ENCODE measurements at places on chromosomes 7 and 10.

GRCh38 chr10:91380873-91381256, 29.3 kb upstream of the HECTD2 start:
- DNase-seq: no peak

- no peak for DNase-seq
These were observed 359.8 kb downstream of the PCDH15 start for GRCh38 chr10:54441275-54441674.

DNA sequence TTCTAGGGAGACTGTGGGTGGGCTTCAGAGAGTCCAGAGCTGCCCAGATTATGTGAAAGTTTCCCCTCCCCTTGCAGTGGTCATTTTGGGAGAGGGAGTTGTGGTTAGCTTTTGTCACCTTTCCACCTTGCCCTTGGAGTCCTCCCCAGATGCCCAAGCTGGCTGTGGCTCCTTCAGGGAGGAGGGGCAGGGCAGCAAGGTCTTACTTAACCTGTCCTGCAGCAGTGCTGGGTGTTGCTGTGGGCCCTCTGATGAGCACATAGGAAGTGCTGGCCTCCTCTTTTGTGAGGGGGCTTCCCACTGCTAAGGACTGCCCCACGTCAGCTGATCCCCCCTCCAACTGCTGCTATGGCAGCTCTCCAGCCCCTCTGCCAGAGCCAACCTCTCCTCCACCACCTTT, 17.6 kb upstream of the AQP1 start:
- DNase-seq: no peak

DNA sequence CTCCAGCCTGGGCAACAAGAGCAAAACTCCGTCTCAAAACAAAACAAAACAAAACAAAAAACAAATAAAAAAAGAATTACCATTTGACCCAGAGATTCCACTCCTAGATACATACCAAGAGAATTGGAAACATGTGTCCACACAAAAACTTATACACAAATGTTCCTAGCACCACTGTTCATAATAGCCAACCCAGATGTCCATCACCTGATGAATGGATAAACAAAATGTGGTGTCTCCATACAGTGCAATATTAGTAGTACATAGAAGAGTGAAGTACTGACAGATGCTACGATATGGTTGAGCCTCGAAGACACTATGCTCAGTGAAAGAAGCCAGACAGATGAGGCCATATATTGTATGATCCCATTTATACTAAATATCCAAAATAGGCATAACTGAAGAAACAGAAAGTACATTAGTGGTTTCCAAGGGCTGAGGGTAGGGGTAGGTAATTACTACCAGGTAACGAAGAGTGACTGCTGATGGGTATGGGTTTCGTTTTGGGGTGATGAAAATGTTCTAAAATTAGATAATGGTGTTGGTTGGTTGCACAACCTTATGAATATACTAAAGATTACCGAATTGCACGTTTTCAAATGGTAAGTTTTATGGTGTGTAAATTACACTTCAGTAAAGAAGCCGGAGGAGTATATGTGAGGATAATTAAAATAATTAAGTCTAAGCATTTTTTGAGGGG, 20.0 kb downstream of the MYO1G start:
- no peak for DNase-seq

DNA sequence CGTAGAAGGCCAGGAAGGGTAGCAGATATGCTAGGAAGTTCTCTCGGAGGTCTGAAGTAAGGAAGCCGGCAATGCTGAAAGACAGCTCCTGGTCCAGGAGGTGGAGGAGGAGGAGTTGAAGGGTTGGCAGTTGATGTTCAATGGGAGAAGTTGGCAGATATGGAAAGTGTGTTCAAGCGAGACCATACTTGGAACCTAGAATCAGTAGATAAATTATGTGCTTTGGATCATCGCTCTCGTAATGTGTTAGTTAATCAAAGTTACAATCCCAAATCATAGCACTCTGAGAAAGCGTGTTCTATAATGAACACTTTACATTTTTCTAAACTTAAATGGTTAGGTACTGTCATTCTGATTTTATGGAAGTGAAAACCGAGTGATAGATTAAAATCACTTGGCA, 152.9 kb downstream of the CELF2 start:
- no peak for DNase-seq

- no peak for DNase-seq
These were observed 20.2 kb downstream of the EXOC6 start for GRCh38 chr10:92868557-92868956.

- peak; percentile 64 for DNase-seq
These were observed 101.6 kb downstream of the NPSR1 start for GRCh38 chr7:34759477-34760125.

DNA sequence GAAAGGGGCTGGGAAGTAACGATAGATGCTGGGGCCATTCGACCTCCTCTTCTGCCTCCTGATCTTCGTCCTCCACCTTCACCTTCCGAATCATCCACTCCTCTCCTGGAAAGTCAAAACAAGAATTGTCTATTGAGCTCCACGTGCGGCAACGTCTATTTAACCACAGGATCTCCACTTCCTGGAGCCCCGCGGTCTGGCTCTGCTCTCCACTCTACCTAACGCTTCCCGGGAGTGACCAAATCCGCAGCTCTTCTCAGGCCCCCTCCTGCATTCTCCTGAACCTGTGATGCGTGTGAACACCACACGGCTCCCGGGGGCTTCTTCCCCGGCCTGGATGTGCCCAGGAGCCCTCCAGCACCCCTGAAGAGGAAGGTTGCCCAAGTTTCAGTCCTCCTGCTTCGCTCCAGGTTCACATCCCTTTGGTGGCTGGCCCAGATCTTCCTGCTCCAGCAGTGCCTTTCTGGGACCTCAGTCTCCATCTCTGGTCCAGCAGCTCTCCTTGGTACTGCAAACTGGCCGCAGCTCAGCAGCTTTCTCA, 7.2 kb downstream of the ZNF467 start:
- no peak for DNase-seq

- DNase-seq: no peak
These were observed 1046.9 kb downstream of the DNAJB9 start for GRCh38 chr7:109616551-109617069.

DNA sequence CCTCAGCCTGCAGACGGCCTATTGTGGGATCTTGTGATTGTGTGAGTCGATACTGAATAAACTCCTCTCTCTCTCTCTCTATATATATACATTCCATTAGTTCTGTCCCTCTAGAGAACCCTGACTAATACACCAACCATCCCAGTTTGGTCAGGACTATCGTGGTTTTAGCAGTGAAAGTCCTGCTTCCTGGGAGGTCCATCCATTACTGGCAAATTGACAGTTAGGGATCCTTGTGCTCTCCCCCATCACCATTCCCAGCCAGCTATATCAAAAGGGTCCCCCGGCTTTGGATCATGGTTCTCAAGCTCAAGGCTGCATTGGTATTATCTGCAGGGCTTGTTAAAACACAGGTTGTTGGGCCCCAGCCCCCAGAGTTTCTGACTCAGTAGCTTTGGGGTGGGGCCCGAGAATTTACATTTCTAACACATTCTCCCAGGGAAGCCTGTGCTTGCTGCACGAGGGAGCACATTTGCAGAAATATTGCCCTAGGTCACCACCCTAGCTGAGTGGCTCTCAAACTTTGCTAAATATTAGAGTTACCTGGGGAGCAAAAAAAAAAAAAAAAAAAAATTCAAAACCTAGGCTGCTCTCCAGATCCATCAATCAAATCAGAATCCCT, 899.1 kb upstream of the AUTS2 start:
- peak; percentile 51 for DNase-seq

DNA sequence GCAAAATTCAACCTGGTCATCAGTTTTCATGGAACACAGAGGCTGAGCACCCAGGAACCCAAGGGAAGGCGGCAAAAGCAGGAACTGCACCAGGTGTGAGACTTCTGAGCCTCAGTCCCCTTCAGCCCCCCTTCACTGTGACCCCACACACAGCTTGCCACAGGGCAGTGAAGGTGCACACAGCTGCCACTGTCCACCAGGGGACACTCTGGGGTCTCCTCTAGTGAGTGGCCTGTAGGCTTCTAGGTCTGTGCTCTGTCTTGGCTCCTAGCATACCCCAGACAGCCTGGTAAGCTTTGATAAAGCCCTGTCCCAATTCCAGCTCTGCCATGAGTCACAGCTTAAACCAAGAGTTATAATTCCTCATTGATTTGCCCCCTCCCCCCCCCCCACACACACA, 12.1 kb downstream of the KCNH2 start:
- DNase-seq: peak; percentile 19

- DNase-seq: no peak
These were observed 254.6 kb downstream of the GRID1 start for GRCh38 chr10:86111902-86112545.

DNA sequence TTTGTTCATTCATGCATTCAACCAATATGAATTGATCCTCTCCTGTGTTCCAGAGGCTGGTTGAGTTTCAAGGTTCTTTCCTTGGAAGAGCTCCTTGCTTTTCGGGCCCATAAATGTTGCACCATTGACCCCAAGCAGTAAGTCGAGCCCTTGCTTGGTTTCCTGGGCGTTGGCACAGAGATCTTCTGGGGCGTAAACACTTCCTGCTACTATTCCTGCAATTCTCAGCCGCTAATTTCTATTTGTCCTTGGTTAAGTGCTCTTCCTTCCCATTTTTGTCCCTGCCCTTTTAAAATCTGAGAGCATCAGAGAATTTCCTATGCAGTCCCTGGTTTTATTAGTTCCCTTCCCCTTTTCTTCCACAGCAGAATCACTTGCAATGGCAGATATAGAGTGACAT, 44.1 kb upstream of the ADRB1 start:
- DNase-seq: no peak

- no peak for DNase-seq
These were observed 22.1 kb downstream of the POLL start for GRCh38 chr10:101565936-101566332.

DNA sequence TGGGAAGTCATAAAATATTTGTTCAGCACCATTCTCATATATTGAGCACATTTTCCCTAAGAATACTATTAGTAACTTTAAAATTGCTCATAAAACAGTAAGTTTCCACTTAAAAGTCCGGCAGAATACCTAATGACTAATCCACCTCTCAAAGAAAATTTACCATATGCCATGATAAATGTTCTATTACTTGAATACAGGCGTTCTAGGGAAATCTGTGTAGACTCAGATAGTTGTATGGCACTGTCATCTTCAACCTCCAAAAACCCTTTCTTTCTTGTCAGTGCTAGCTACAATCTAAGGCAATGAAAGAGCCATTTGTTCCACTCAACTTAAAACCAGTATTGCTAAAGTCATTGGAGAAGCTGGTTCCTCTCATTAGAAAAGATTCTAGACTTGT, 7.3 kb downstream of the GPR37 start:
- DNase-seq: no peak

- no peak for DNase-seq
These were observed 96.1 kb upstream of the BMPER start for GRCh38 chr7:33809228-33809627.

GRCh38 chr7:158734861-158735260, 30.3 kb upstream of the NCAPG2 start:
- DNase-seq: peak; percentile 68

- no peak for DNase-seq
These were observed 1249.6 kb downstream of the TYW1 start for GRCh38 chr7:68246189-68246633.

- DNase-seq: no peak
These were observed 122.1 kb downstream of the RPS24 start for GRCh38 chr10:78155722-78156121.

- DNase-seq: no peak
These were observed 72.6 kb upstream of the NFKB2 start for GRCh38 chr10:102322914-102323313.

DNA sequence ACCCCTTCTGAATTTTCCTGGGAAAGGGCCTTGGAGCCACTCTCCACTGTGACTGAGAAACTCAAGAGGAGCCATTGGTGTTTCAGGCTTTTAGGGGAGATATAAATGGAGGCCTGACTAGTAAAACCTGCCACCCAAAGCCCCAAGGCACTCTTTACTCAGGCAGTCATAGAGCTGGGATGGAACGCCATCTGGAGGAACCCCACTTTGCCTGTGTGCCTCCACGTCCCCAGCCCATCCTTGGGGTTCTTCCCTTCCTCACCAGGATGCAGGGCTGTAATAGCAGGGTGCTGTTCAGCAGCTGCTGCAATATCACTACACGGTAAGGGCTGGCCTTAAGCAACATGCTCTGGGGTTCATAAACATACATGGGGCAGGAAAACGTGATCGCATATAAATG, 232.6 kb downstream of the BAMBI start:
- DNase-seq: no peak

DNA sequence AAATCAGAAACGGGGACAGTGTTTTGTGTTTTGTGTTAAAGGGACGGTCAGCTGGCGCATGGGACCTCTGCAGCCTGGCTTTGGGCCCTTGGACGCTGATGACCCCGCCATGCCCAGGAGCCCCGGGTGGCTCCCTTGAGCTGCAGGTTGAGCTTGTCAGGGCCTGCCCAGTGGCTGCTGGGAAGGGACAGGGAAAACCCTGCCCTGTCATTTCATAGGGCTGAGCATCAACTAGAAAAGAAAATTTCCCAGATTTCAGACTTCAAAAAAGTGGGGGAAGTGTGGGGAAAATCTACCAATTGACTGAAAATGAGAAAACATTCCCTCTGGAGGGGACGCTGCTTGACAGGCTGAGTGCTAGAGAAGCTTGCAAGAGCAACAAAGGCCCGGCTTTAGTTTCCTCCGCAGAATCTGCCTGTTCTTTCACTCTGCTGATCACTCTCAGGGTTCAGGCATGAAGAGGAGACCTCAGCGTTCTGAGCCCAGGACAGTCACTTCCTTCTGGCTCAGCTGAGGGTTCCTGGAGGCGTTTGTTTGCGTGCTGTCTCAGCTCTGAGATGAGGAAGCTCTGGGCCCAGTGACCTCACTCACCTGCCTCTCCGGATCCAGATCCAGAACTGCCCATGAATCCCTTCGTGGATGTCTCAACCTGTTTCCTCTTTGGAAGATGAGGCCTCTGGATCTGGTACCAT, 18.6 kb upstream of the DNAJB6 start:
- DNase-seq: peak; percentile 92

DNA sequence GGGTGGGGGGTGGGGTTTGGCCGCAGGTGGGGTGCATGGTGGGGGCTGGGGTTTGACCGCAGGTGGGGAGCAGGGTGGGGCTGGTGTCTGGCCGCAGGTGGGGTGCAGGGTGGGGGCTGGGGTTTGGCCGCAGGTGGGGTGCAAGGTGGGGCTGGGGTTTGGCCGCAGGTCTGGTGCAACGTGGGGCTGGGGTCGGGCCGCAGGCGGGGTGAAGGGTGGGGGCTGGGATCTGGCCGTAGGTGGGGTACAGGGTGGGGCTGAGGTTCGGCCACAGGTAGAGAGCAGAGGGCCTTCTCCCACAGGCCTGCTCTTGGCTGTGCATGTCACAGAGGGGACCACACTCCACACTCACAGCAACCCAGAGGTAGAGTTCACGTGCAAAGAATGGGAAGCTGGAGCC, 586.6 kb downstream of the PTPRN2 start:
- DNase-seq: no peak

- DNase-seq: peak; percentile 21
These were observed 136.5 kb upstream of the ETV1 start for GRCh38 chr7:14125998-14126397.

DNA sequence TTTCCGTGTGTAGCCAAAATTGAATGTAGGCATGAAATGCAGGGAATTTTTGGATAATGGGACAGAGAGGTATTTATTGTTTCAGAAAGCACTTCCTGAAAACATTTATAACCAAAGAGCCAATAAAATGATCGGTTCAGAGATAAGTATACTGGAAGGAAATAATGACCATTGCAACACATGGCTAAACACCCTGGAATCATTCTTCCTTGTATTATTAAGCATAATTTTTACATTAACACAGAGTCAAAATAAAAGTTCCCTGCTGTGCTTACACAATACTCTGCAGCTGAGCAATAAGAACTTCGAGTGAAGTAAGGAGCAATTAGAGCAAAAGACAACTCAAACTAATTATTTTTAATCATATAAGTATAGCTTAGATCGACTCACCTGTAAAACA, 648.3 kb downstream of the TNS3 start:
- no peak for DNase-seq

GRCh38 chr10:422241-422640, 267.2 kb downstream of the DIP2C start:
- no peak for DNase-seq
